Right forelimb (tissue), 1 donor: ENCODE measurements at places on chromosomes 1 and 21.

DNA sequence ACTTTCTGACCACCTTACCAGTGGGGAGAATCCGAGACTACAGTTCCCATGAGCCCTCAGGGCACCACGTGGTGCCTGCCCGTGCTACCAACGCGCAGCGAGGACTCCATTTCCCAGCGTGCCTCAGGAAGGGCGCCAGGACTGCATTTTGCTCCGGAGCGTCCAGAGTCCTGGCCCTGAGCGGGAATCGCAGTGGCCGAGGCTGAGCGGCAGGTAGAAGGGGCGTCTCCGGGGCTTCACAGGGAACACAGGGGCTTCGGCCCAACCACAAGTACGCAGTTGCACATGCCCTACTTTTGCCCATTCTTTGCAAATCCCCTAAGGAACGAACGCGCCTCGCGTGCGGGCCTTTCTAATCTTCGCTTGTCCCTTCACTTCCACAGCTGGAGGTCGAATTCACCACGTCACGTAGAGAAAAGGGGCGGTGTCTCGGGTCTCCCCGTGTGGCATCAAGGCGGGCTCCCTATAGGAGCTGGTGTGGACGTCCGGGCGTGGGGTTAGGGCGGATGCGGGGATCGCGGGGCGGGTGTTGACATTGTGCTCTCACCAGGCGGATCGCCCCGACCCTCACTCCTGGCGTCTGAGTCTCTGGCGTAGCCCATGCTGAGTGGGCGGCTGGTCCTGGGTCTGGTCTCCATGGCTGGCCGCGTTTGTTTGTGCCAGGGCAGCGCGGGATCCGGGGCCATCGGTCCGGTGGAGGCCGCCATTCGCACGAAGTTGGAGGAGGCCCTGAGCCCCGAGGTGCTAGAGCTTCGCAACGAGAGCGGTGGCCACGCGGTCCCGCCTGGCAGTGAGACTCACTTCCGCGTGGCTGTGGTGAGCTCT lies at the start of gene BOLA1:
BOLA1 (plus strand) TSS at position 109 of the 825 bp plus-strand sequence; CDS start at position 601, 492 bp downstream.
- peak; percentile 93 for DNase-seq

- DNase-seq, result no peak
Observed at GRCh38 chr1:101200513-101200912, 36.3 kb upstream of the S1PR1 start.

DNA sequence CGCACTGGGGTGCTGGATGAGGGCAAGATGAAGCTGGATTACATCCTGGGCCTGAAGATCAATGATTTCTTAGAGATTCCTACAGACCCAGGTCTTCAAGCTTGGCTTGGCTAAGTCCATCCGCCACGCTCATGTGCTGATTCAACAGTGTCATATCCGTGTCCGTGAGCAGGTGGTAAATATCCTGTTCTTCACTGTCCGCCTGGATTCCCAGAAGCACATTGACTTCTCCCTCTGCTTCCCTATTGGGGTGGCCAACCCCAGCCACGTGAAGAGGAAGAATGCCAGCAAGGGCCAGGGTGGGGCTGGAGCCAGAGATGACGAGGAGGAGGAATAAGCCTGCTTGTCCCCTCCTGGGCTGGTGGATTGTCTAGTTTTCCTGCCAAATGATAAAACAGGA lies 2.2 kb upstream of the CBR3 start:
- DNase-seq, result no peak

DNA sequence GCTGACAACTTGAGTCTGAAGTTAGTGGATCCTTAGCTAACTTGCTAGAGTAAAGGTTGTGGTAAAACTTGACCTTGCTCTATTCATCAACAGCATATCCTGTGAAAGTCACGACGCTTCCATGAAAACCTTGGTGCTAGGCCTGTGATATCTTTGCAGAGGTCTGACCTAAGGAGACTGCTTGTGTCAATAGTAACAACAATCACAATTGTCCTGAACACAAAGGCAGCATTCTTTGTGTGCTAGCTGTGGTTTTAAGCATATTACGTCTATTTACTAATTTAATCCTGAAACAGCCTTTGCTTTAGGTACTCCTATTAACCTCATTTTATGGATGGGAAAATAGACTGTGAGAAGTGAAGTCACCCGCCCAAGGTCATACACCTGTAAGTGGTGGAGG lies 2.8 kb upstream of the CLDN14 start:
- DNase-seq, result no peak

GRCh38 chr21:44855572-44855971 lies 17.9 kb downstream of the PTTG1IP start:
- no peak for DNase-seq

DNA sequence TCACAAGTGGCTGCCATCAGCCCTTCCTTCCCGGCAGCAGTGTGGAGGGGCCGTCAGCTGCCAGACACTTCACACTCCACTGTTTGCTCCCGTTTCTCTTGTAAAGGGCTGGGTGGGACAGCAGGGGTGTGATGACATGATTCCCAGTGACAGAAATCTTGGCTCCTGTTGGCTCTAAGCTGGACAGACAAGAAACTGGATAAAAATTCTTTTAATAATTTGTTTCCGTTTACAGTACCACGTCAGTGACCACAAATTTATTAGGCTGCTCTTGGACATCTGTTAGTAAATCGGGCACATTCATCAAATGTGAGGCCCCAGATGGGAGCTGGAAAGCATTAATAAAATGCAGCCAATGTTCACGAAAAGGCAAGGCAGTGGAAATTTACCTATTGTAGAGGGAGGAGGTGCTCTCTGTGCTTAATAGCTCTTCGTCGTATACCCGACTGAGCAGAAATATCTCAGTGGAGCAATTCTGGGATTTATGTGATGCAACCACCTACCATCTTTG lies 353.7 kb upstream of the GREM2 start:
- DNase-seq, result no peak

DNA sequence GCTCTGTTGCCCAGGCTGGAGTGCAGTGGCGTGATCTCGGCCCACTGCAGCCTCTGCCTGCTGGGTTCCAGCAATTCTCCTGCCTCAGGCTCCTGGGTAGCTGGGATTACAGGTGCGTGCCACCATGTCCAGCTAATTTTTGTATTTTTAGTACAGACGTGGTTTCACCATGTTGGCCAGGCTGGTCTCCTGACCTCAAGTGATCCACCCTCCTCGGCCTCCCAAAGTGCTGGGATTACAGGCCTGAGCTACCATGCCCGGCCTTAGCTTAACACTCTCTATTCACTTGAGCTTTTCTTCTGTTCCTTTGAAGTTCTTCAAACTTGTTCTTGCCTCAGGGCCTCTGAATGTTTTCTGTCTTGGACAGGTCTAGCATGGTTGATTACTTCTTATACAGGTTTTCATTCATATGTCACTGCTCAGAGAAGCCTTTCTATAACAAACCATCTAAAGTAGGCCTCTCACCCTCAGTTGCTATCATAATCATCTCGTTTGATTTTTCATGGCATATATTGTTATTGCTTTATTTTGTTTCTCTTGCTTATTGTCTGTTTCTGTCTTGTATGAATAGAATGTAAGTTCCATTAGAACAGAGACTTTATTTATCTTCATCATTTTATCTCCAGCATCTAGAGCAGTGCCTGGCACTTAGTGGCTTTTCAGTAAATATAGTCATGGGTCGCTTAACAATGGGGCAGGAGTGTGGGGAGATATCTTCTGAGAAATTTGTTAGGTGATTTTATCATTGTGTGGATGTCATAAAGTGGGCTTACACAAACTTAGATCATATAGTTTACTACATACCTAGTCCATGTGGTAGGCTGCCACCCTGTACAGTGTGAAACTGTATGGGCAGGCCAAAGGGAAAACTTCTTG lies 12.1 kb downstream of the OSBPL9 start:
- no peak for DNase-seq

- DNase-seq, result no peak
Observed at GRCh38 chr1:183101081-183101480, 77.9 kb downstream of the LAMC1 start.

DNA sequence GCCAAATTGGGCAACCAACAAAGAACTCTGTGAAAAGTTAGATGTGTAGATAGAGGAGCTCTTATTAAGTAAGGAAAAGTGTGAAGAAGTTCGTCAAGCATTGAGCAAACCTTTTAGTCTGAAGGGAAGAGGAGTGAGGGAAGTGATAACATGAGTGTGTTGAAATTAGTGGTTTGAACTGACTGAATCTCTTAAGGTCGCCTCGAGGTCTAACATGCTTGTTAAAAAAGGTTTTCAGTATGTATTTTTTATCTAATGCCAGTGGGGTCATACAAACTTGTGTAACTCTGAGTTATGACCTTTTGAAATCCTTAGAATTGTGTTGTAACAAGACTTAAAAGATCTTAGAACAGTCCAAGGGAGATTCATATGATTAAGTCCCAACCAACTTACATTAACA lies 34.1 kb downstream of the SOAT1 start:
- DNase-seq, result no peak

DNA sequence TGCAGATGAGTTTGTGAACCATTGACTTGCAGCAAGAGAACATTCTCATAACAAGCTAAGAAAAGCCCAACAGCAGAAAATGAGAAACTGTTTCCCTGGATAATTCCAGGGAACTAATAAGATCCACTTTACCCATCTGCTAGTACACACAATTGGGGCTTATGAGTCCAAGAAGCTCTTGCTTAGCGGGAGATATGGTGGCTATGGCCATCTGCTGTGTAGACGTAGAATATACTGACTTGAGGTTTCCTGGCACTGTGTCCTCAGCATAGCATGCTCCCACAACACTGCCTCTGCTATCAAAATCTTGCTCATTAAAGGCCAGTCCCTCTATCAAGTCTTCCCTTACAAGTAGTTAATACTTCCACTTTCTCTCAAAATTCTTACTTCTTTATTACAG lies 6.8 kb upstream of the RXRG start:
- DNase-seq, result no peak

DNA sequence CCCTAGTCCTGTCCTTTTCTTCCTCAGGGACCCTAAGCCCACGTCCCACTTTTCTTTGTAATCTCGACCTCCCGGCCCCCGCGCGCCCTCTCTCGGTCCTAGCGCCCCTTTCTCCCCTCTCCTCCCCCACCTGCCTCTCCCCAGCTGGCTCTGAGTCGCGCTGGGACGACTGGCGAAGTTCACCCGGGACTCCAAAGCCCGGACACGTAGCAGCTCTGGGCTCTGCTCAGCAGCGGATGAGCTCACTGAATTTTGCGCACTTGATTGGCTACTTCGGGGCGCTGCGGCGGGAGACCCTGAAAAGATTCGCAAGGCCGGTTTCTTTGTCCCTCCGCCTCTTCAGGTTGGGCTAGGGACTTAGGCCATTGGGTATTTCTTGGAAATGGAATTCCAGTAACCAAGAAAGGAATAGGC lies 16.3 kb upstream of the ACKR1 start:
- DNase-seq, result peak; percentile 63

DNA sequence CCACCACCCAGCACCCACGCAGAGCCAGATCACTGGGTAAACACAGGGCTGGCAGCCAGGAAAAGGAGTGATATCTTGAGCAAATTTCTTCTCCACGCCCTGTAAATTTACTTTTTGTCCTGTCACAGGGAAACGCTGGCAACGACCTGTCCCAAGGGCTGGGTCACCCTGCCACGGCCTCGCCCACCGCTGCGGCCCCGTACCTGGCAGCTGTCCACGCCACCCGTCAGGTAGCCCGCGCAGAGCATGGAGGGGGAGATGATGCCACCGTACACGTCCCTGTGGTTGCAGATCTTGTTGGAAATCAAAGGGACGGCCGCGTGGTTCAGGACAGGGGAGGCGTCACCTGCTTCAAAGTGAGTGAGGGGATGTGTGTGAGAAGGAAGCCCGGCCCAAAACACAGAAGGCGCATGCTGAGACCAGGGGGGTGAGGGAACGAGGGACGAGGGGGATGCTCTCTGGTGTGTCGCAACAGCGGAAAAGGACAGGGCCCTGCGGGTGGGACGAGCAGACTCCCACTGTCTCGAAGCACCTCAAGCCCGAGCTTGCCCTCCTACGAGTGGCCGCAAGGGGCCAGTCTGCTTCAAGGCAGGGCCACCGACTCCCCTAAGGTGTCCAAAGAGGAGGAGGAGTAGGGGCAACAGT lies 10.1 kb upstream of the TFF1 start:
- DNase-seq, result no peak

GRCh38 chr1:151990856-151991198 lies 2.8 kb downstream of the S100A10 start:
- DNase-seq, result peak; percentile 69

DNA sequence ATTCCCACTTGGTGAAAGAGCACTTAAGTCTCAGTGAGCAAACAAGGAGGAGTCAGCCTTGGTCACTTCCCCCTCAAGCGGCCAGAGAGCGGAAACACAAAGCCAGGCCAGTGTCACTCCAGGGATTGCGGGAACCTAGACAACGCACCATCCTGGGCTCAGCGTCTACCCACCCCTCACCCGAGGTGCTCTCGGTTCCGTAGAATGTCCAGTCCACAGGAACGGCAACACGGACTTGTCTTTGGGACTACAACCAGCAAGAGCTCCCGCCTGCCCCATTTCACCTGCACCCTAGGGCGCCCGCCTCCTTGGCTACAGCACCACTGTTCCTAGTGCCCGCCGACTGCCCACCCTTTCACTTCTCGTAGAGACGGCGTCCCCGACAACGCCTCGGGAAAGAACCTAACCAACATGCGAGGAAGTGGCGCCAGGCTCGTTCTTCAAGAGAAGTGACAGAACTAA lies 509 bp downstream of the GDAP2 start:
- DNase-seq, result no peak

GRCh38 chr1:40530735-40531380 lies 579 bp upstream of the ZNF684 start:
- no peak for DNase-seq

DNA sequence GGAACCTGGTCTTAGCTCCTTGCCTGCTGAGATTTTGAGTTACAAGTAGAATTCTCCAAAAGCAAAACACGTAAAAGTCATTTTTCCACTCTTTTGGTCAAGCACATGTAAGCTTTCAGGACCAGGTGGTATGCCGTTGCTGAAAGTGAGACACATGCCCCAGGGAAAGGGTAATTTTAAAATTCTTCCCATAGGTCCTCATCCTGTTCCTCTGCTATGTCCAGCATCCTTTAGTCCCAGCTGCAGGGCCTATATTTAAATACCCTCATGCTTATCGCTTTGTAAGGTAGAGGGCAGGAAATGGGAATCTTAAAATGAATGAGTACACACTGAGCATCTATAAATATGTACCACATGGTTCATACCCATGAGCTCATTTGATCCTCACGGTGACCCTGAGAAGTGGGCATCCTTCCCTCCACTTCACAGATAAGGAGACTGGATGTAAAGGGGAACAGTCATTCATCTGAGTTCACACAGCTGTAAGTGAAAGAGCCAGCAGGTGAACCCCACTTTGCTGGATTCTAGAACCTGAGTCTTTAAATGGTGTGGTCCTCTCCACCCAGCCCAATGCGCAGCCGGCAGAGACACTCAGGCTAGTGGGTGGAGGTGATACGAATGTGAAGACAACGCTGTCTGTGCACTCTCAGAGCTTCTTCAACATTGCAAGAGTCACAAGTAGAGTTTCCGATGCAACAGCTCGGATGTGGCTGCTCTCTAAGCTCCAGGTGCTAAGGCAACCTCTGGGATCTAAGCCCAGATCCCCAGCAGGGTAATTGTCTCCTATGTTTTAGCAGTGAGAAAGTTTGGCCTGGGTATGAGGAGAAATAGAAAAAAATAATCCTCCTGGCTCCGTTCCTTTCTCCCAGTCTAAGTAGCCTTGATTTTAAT lies 163.5 kb downstream of the PLXNA2 start:
- no peak for DNase-seq

DNA sequence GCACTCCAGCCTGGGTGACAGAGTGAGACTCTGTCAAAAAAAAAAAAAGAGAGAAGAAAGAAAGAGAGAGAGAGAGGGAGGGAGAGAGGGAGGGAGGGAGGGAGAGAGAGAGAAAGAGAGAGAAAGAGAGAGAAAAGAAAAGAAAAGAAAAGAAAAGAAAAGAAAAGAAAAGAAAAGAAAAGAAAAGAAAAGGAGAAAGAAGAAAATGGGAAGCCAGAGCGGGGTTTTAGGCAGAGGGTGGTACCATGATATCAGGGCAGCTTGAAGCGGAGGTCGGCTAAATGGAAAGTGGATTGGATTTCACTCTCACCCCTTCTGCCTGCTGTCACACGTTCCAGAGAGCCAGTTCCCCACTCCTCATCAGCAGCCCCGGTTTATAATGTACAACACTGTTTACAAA lies 1.9 kb downstream of the TMCO4 start:
- DNase-seq, result no peak
